ENCODE measurements at places on chromosomes 4 and X. TPM values are rescaled to one million over a fixed set of nuclear protein-coding genes. Genes with fewer than 3 reads are reported as not detected.

Gene TEX13B
- 0.47 TPM for total RNA-seq

Gene ARHGAP24
- 69.2 TPM for total RNA-seq

Gene VCX3B
- not detected for total RNA-seq

Gene ARAP2
- total RNA-seq, result 1.4 TPM

Gene FAAH2
- not detected for total RNA-seq

Gene SULT1B1
- total RNA-seq, result 0.24 TPM

Gene HSFX3
- total RNA-seq, result not detected
